ENCODE measurements at places on chromosomes 4 and X.

DNA sequence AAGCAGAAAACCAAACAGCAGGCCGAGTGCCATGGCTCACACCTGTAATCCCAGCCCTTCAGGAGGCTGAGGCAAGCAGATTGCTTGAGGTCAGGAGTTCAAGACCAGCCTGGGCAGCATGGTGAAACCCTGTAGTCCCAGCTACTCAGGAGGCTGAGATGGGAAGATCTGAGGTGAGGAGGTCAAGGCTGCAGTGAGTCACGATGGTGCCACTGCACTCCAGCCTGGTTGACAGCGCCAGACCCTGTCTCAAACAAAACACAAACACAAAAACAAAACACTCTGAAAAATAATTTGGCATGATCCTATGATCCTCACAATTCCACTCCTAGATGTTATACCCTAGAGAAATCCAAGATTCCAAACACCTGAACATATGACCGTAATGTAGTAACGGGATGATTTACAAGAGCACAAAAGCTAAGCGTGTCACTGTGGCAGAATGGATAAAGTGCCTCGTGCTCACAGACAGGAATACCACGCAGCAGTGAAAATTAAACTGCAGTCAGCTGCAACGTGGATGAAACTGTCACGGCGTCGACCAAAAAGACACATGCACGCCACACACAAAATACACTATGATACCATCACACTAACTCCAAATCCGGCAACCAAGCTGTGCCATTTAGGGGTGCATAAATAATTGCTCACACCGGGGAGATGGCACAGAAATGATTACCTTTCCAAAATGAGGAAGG is 1.7 kb downstream of the NELFA start:
- DNase-seq, result no peak

GRCh38 chr4:107579099-107579498 is 140.9 kb downstream of the PAPSS1 start:
- DNase-seq, result no peak

- no peak for DNase-seq
Observed at GRCh38 chr4:123593655-123594054, 197.1 kb downstream of the SPRY1 start.

- DNase-seq, result no peak
Observed at GRCh38 chr4:84417997-84418709, 80.9 kb downstream of the NKX6-1 start.

GRCh38 chrX:101430457-101431078 is 22.5 kb downstream of the HNRNPH2 start:
- no peak for DNase-seq

DNA sequence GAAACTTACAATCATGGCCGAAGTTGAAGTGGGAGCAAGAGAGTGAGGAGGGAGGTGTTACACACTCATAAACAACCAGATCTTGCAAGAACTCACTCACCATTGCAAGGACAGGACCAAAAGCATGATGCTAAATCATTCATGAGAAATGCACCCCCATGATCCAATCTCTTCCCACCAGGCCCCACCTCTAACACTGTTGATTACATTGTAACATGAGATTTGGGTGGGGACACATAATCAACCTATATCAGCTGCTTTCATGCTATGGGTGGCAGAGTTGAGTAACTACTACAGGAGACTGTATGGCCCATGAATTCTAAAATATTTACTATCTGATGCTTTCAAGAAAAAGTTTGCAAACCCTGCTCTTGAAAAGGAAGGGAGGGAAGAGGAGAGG is 155.1 kb downstream of the DEFB131A start:
- DNase-seq, result no peak

DNA sequence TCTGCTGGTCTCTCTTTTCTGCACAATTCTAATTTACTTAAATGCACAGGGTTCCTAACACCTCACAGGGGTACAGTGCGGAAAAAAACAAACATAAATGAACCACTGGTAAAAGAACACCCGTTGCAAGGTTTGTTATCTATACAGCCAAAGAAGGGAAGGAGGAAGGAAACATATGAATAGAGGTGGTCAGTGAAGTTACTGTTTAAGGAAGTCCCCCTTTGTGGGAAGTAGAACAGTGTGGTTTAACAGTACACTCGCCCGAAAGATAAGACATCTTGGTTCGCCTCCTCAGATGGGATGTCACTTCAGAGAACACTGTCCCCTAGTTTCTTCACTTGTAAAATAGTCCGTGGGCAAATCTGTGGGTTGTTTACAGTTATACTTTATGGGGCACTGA is 57.5 kb downstream of the TEC start:
- no peak for DNase-seq

DNA sequence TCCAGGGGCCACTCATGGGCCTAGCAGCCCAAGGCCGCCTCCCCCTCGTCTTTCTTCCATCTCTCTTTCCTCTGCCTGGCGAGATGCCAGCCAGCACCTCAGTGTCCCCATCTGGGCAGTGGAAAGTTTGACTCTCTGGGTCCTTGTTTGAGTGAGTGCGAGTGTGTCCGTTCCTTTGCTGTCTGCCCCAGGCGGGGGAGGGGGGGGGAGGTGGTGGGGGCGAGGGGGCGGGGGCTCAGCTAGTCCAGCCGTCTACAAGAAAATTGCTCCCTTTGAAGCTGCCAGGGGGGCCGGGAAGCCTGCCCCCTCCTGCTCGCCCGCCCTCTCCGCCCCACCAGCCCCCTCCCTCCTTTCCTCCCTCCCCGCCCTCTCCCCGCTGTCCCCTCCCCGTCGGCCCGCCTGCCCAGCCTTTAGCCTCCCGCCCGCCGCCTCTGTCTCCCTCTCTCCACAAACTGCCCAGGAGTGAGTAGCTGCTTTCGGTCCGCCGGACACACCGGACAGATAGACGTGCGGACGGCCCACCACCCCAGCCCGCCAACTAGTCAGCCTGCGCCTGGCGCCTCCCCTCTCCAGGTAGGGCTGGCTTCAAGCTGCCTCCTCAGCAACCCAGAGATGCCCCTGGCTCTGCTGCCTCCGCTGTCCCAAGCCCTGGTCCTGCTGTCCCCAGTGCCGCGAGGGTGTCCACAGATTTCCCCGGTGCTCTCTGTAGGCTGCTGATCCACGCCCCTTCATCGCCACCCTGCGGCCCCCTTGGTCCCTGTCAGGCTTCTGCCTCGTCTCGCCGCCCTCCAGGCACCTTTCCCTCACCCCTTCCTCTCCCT is at the start of gene BGN:
BGN (plus strand) TSS at position 440 of the 821 bp plus-strand sequence. CDS start 9,652 bp downstream, outside the sequence.
- peak; percentile 47 for DNase-seq

GRCh38 chr4:26289401-26289800 is 31.4 kb upstream of the RBPJ start:
- DNase-seq, result no peak

- DNase-seq, result peak; percentile 14
Observed at GRCh38 chr4:76011700-76012387, 4.5 kb upstream of the CXCL9 start.

DNA sequence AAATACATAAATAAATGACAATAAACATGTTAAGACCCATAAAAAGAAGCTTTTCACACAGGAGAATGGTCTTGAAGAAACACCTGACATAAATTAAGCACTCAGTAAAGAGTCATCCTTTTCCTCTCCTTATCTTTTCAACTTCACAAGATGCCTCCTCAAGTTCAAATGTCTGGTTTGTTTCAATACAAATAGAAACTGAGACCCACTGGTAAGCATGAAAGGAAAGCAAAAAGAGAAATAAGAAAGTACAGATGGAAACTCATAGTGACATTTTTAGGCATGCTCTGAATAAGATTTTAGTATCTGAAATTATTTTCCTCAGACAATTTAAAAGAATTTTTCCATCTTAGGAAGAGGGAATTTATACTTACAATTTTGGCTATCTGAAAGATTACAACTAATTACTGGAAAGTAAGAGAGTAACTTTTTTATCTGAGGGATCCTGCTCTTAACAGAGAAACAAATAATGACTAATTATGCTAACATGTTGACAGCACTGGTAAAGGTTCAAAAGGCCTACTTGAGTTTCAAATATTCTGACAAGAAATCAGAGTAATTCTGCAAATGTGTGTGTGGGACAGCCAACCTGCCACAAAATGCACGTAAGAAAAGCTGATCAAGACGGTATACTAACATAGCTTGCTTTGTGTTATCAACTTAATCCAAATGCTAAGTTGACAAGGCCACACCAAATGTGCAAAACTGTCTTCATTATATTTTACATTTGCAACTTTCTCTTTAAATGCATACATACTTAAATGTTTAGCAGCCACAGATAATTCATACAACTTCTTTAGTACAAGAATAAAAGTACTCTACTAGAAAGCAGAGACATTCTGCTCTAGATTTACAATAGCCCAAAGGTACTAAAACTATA is 113.0 kb downstream of the IQCM start:
- DNase-seq, result no peak

DNA sequence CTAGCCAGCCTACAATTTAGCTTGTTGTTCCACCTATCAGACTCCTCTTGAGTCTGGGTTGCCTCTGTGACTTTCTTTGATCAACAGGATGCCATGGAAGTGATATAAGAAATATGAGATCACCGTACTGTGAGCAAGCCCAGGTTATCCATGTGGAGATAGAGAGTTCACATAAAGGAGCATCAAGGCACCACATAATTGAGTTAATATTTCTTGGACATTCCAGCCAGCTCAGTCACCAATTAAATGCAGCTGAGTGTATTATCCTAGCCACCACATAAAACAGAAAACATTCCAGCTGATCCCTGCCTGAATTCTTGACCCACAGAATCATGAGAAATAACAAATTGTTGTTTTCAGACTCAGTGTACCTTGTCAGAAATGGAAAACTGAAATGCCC is 253.6 kb downstream of the PPP1R2C start:
- DNase-seq, result no peak

DNA sequence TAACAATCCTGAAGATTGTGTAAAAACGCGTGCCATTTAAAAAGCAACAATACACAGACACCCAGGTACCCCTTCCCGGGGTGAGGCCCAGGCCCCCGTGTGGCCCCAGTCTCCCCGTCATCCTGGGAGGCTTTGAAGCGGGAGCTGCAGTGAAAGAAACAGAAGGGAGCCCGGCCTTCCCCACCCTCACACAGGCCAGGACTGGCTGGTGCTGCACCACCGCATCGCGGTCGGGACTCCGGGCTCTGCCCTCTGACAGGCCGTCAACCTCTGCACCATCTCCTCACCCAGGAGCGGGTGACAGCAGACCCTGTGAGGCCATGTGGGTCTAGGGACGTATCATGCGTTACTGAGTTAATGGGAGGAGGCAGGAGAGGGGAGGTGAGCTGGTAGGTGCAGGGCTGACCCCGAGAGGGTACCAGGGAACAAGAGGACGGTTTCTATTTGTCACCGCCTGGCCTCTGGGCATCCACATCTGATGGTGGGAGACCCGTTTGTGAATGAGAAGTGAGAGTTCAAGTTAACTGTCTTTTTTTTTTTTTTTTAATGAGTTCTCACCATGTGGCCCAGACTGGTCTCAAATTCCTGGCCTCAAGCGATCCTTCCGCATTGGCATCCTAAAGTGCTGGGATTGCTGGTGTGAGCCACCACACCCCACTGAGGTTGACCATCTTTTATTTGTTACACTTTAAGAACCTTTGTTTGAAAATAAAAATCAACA is 27.3 kb downstream of the PIGG start:
- no peak for DNase-seq

DNA sequence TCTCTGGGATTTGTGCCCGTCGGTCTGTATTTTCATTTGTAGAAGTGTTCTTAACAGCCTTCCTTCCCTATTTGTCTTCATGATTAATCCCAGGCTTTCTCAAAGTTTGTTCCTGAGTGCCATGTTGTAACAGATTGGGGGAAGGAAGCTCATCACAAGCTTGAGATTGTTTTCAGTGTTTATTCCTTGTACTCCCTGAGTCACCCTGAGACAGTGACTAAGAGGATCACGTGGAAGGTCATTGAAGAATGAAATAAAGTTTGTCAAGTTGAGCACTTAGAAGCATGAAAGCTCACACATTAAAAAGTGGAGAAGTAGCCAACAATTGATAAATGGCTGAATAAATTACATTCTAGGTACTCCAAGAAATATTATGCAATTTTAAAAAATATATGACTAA is 153.5 kb upstream of the FAM241A start:
- no peak for DNase-seq

- no peak for DNase-seq
Observed at GRCh38 chrX:112654871-112655270, 24.9 kb downstream of the LHFPL1 start.

DNA sequence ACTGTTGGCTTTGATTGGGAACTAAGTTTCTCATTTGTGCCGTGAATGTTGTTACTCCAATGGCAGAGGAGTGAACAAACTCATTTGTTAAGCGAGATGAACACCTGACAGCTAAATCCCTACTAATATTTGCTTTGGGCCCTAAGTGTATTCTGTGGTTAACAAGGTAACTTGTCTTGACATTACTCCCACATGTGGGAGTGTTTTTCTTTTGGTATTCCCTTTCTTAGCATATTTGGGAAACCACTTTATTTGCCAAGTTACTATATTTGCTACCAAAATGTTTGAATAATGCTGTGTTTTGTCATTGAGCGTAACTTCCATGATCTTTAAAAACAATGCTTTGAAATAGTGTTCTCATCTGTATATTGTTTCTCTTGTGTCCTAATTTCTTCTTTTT is 82.5 kb downstream of the ARHGAP10 start:
- no peak for DNase-seq

Data from heart right ventricle (tissue), 16 donors.